ENCODE measurements at places on chromosomes 7 and 10.

GRCh38 chr10:63388421-63389031 is 77.3 kb downstream of the JMJD1C start:
- DNase-seq: peak; percentile 47

- no peak for DNase-seq
Observed at GRCh38 chr10:90328896-90329295, 528.9 kb downstream of the HTR7 start.

DNA sequence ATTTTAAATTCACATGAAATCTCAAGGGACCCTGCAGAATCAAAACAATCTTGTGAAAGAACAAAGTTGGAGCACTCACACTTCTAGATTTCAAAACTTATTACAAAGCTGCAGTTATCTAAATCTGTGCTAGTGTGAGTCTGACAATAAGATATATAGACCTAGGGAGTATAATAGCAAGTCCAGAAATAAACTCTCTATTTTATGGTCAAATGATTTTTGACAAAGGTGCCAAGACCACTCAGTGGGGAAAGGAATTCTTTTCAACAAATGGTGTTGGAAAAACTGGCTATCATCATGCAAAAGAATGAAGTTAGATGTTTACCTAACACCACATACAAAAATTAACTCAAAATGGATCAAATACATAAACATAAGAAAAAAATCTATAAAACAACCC is 68.2 kb downstream of the TFEC start:
- DNase-seq: no peak

DNA sequence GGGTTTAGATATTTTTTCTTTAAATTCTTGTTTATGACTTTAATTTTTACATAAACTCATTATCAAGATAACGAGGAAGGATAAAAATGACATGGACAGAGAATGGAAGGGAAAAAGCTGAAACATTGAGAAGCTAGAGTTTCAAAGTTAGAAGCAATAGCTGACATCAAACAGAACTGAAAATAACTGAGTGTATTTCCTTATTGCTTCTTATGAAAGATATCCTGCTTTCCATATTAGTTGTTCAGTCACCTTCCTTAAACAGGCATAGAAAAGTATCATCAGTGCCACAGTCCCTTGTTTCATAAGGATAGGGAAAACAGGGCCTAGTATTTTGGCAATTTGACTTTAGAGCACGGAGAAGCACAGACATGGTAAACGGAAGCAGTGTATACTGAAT is 460.5 kb upstream of the GHITM start:
- DNase-seq: no peak

DNA sequence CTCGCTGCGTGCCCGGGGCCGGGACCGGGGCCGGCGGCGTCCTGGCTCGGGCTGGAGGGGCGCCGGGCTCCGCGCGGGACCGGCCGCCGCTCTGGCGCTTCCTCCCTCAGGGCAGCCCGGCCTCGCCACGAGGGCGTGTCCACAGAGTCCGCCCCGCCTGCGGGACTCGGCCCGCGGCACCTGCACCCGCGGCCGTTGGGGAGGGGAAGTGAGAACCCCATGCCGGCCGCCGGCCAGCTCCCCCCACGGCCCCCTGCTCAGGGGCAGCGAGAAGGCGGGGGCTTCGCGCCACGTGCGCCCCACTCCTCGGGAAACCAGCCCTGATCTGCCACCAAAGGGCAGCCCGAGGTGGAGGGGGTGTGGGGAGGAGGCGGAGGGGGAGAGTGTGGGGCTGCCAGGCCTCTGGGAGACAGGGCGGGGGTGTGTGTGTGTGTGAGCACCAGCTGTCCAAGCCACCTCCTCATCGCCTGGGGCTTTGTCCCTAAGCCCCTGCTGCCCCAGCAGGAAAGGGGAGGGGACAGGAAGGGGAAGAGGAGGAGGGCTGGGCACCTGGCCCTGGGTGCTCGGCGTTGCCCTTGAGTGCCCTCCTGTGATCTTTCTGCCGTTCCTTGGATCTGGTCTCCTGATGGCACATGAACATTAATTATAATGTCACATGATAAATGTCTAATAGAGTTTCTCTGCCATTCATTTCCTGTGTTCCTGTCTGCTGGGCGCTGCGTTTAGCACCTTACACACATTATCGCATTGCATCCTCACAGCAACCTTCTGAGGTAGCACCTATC is at the start of gene PIK3AP1:
PIK3AP1 (minus strand) TSS at position 93 of the 785 bp plus-strand sequence. CDS start 120 bp downstream, outside the sequence.
- peak; percentile 69 for DNase-seq

GRCh38 chr7:30038196-30038980 is 10.2 kb downstream of the PLEKHA8 start:
- no peak for DNase-seq

- DNase-seq: no peak
Observed at GRCh38 chr10:8085251-8085650, 30.8 kb downstream of the GATA3 start.

DNA sequence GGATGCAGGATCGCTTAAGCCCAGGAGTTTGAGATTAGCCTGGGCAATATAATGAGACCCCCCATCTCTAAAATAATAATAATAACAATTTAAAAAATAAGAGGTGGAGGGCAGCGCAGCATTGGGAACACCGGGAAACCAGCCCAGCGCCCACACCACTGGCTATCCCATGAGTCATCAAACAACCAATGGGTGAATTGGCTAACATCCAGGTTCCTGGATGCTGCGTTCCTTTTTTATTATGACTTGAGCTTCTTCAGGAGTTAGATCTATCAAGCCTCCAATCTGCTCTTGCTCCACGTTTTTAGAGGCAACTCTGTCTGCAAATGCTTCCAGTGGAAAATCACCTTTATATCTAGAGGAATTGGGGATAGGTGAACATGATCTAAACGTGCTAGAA is 10.0 kb upstream of the LRRC4 start:
- no peak for DNase-seq

DNA sequence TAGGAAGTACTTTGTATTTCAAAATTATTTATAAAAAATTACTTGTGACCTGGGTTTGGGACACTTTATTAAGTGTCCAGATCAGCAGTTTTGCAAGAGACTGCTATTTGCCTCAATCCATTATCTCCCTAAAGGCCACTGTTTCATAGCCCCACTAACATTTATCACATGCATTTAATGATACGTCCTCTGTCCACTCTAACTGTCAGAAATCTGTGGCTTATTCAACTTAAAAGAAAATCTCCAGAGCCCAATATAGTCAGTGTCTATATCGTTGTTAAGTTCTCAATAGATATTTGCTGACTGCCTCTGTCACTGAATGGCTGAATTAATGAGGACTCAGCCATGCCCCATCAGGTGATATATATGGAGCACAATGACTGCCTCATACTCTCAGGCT is 553.9 kb upstream of the POM121L12 start:
- no peak for DNase-seq

DNA sequence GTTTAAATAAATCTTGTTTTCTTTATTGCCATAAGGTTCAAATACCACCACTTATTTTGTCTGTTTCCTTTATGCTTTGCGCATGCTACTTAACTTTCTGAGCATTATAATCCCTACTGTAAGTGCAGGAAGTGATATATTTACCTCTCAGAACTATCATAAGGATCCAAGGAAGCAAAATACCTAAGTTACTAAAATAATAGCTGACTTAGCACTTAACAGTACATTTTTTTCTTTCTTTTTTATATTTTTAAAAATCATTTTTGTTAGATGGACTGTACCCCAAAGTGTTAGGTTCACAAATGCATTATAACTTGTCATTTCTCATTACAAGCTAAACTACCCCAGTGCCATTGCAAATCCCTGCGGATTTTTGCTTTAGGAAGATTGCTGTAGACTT is 663.8 kb downstream of the SUGCT start:
- no peak for DNase-seq

- no peak for DNase-seq
Observed at GRCh38 chr7:3955026-3955425, 654.0 kb downstream of the SDK1 start.

- no peak for DNase-seq
Observed at GRCh38 chr7:11548532-11548931, 283.5 kb downstream of the THSD7A start.

- DNase-seq: no peak
Observed at GRCh38 chr7:38452681-38453108, 178.5 kb downstream of the AMPH start.

DNA sequence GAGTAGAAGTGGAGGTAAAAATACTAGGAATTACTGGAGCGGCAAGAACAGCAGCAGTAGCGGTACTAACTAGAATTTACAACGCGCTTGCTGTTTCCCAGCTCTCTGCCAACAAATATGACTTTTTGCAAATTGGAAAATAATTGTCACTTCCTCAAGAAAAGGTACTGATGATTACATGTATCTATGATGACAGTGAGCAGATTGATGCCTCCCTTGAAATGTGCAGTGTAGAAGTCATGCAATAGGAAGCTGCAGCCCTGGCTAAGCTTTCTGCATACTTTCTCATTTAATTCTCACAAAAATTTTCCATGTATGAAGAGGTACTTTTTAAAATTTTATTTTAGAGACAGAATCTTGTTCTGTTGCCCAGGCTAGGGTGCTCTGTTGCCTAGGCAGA is 49.9 kb downstream of the ANK3 start:
- DNase-seq: no peak

- DNase-seq: no peak
Observed at GRCh38 chr7:15418264-15418663, 143.6 kb downstream of the AGMO start.

GRCh38 chr7:140512317-140513000 is 33.2 kb upstream of the MKRN1 start:
- DNase-seq: peak; percentile 26

- DNase-seq: no peak
Observed at GRCh38 chr10:92593619-92594588, 974 bp downstream of the KIF11 start.

DNA sequence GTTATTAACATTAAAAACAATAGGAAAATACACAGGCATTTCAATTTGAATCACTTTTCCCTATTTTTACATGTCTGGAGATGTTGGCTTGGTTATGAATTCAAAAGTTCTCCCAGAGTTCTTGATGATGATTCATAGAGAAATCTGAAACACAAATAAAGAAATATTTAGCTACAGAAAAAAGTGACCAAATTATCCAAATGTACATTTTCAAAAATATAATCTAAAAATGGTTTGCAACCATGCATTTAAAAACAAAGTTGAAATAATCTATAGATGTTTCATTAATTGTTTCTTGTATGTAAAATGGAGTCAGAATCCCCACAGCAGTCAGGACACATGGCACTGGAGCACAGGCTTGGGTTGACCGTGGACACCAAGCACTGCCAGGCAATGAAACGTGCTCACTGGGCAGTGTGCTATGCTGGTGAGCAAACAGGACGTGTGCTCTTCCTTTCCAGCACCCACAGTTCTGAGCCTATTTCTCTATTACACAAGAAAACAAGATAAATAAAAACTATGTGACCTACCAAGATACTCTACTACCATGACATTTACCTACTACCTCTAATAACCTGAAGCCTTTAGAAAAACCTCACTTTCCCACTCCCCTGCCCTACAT is 44.1 kb upstream of the PTPRN2 start:
- DNase-seq: no peak

DNA sequence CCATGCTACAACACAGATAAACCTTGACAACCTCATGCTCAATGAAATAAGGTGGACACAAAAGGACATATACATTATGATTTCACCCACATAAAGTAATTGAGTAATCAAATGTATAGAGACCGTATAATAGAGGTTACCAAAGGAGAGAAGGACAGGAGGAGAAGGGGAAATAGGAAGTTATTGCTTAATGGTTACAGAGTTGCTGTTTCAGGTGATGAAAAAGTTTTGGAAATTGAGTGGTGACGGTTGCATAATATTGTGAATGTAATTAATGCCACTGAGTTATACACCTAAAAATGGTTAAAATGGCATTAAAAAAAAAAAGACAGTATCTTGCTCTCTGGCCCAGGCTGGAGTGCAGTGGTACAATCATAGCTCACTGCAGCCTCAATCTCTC is 1.5 kb upstream of the OGDH start:
- no peak for DNase-seq

DNA sequence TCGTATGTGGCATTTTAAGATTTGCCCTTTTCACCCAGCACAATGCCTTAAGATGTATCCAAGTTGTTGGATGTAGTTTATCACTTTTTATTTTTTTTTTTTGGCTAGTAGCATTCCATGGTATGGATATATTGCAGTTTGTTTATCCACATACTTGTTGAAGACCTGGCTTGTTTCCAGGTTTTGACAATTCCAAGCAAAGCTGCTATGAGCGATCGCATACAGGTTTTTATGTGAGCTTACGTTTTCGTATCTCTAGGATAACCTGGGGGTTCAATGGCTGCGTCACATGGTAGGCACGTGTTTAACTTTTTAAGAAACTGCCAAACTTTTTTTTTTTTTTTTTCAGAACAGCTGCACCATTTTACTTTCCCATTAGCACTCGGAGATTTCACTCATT is 32.2 kb downstream of the BAIAP2L1 start:
- no peak for DNase-seq

DNA sequence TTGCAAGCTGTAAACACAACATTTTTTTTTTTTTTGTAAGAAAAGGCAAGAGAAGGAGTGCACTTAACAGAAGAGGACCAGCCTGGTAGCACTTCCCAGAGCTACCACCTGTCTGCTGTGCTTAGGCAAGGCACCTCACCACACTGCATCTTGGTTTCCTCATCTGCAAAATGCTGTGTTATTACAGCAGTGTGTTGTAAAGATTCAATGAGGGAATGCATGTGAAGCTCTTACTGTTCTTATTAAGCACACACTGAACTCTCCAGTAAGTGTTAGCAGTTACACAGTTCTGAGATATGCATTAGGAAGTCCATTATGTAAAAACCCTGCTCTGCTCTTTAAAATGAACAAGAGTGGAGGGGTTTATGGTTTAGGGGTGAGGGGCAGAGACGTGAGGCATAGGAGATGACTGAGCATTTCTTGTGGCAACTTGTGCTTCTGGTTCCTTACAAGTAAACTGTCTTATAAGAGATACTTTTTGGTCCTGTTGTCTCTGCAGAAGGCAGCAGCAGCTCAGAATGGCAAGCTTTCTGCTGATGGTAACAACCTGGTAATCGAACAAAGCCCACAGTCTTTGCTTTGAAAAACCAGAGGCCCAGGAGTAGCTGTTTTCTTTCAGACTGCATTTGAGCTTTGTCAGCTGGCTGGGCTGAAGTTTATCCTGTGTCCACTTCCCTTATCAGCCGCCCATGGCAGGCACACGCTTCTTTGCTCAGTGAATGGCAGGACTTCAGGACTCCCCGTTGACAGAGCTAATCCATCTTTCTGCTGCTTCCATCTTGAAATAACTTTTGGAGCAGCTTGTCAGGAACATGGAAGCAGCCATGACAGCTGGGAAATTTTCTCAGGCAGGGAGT is 98.8 kb upstream of the BMPER start:
- DNase-seq: no peak

GRCh38 chr7:28847681-28848080 is 110.4 kb downstream of the TRIL start:
- no peak for DNase-seq

DNA sequence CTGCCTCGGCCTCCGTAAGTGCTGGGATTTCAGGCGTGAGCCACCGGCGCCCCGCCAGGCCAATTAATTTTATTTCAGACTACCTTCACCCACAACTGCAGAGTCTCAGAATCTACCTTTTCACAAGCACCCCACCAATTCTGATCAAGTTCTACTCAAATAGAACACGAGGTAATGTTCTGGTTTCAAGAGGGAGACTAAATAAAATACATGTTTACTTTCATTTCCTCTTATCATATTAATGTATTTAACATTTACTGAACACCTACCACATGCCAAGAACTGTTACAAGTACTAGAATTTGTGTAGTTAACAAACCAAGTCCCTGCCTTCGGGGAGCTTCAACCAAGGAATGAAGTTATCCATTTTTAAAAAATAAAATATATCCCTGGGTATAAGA is 25.5 kb upstream of the RGS10 start:
- no peak for DNase-seq

- peak; percentile 57 for DNase-seq
Observed at GRCh38 chr10:17737027-17737965, 14.7 kb upstream of the TMEM236 start.

Measured in hematopoietic multipotent progenitor cell (in vitro differentiated cells).